Activated CD4-positive, alpha-beta T cell treated with anti-CD3 and anti-CD28 coated beads, Interleukin-2, amount 50 U/mL, for 4 hours (primary cell): ENCODE measurements at places on chromosomes 2 and 18.
A peak's percentile ranks its signal among the peaks of the same experiment; 100 is the strongest.

DNA sequence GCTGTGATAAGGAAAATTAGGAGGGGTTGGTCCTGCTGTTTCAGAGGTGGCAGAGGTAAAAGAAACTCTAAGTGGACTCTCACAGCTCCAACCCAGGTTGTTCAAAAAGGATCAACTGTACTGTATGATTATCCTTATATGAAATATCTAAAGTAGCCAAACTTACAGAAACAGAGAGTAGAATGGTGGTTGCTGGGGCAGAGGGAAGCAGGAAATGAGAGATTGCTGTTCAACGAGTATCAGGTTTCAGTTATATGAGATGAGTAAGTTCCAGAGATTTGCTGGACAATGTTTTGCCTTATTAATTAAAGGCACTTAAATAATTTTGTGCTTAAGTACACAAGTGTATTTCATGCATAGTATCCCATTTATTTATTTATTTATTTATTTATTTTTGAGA lies 972.0 kb upstream of the LRRTM1 start:
- no peak for DNase-seq

- DNase-seq, result no peak
Measured at GRCh38 chr2:227404585-227405271, 17.0 kb upstream of the SCYGR1 start.

DNA sequence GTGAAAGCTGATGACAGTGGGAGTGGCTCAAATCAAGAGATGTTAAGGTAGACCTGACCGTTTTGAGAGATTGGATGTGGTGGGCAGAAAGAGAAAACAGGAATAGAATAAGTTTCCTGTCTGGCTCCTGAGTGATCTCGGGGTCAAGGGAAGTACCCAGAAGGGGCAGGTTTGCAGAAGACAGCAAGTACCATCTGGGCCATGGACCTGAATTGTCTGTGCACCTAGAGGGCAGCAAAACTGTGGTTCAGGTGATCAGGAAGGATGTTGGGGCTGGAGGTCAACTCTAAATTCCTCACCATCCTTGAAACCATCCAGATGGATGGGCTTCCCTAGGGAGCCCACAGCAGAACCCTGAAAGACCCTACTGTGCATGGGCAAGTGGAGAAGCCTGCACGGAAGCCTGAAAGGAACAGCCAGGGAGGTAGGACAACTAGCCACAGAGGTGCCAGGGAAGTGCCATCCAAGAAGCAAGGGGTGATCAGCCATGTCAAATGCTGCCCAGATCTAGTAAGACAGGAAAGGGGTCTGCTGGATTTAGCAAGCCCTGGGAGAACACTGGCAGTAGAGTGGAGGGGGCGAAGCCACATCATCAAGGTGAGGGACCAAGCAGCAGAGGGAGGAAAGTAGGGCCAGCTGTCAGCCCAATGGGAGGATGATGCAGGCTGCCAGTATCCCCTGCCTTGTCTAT lies 8.0 kb downstream of the TEX261 start:
- DNase-seq, result no peak

- no peak for DNase-seq
Measured at GRCh38 chr2:156517419-156517818, 81.2 kb downstream of the GPD2 start.

GRCh38 chr18:7298149-7298548 lies 67.3 kb downstream of the LRRC30 start:
- no peak for DNase-seq

GRCh38 chr2:190765386-190766173 lies 115.0 kb upstream of the GLS start:
- DNase-seq, result no peak

DNA sequence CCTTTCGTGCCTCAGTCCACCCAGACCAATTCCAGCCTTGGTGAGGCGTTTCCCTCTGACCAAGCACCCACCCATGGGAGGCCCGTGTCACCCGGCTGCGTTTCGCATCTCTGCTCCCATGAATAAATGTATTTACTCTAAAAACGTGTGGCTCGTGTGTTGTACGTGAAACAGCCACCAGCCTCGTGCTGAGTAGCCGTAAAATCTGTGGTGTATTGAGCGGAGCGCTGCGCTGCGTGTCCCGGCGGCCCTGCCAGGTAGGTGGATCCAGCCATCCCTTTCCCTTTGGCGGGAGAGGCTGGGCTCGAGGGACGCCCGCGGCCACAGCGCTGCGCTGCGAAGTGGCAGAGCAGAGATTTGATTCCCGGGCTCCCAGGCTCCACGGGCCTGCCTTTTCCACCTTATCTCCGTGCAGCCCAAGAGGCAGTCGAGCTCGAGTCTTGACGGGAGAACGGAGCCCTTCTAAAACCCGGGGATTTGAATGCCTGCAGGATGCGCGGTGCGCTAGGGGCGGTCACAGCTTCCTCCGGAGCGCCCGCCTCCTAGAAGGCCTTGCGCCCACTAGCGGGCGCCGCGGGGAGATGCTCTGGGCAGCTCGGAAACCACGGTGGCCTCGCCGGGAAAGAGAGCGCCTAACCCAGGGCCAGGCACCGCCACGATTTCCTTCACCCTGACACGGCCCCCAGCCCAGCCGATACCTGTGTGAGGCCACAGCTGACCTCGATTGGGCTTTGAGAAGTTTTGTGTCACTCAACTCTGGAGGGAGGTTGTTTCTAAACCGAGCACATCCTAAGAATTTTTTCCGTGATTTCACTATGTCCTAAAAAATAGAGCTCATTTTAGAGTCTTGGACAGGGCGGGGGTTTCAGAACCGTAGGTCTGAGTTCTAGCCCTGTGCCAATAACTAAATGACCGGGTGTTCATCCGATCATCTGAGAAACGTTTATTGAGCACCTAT lies 3.9 kb upstream of the PSMD1 start:
- peak; percentile 71 for DNase-seq

- DNase-seq, result no peak
Measured at GRCh38 chr2:119482481-119483394, 41.5 kb downstream of the SCTR start.

GRCh38 chr2:173747035-173747434 lies 218.1 kb downstream of the SP3 start:
- no peak for DNase-seq

DNA sequence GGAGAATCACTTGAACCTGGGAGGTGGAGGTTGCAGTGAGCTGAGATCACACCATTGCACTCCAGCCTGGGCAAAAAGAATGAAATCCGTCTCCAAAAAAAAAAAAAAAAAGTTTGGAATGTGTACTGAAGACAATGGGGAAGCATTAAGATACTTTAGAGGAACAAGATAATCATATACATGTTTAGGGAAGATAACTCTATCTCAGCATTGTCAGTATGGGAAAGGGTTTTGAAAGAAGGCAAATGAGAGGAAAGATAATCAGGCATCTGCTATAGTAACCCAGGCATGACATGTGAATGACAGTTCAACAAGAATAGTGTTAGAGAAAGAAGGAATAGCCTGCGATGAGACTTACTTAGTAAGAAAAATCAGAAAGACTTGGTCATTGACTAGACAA lies 112.0 kb downstream of the ATAD2B start:
- DNase-seq, result no peak

DNA sequence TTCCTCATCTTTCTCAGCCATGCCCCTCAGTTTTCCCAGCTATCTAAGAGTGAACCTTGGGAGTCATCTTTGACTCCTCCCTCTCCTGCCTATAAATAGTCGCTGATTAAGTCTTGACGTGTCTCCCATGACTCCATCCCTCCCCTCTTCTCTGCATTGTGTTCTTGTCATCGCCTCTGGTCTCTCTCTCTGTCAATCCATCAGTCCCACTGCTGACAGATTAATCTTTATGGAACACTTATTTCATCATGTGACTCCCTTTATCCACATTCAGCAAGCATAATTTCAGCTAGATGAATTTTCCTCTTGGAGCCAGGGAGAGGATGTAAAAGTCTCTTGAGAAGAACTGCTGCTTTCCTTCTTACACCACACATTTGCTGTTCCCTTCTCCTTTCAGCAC lies 9.4 kb downstream of the ADAM23 start:
- DNase-seq, result no peak

- DNase-seq, result no peak
Measured at GRCh38 chr2:873651-874580, 76.7 kb upstream of the SNTG2 start.

- no peak for DNase-seq
Measured at GRCh38 chr18:26813043-26813442, 52.5 kb downstream of the AQP4 start.

DNA sequence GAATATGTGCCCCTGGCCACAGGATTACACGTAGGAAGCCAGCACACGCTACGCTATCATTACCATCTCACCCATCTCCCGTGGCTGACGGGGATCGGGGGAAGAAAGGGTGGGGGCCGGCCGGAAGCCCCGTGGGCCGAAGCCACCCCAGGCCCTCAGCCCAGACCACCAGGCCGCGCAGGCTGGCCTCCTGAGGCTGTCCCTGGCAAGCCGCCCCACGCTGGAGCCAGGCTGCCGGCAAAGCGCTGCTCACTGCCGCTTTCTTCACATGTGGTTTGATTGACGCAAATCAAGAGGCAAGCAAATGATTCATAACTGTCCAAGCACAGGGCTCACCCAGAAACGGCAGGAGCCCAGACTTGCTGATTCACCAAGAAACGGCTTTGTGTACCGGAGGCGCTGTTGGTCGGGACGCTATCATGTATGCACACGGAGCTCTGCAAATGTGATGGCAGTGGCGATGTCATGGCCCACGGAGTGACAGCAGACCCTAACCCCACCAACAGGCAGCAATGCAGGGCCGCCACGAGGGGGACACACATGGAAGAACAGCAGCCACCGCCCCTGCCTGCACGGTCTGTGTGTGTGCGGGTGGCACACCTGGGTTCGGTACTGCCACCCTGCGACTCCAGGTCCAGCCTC lies 125.7 kb downstream of the HDAC4 start:
- peak; percentile 79 for DNase-seq
